ENCODE measurements at places on chromosomes 5 and 9.

DNA sequence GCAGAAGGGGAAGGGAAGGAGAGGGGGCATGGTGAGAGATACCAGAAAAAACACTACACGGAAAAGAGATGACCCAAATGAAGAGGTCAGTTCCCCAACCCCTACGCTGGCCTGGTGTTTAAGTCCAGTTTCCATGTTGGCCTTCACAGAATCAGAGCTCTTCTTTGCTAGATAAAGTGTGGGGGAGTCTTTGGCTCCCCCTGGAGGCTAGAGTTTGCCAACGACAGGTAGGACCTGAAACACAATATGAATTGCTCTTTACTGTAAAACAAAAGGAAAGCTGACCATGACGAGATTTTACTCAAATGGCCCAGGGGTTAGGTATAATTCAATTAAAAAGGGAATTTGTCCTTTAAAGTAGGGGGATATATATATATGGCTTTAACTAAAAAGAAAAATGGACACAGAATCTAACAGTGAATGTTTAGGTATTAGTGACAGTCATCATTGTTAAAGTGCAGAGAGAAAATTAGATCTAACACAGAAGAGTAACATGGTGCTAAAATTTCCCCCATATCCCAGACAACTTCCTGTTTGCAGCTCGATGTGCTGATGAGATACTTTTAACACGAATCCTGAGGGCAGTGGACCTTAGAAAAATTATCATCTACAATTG lies 92.0 kb downstream of the SV2C start:
- no peak for DNase-seq

DNA sequence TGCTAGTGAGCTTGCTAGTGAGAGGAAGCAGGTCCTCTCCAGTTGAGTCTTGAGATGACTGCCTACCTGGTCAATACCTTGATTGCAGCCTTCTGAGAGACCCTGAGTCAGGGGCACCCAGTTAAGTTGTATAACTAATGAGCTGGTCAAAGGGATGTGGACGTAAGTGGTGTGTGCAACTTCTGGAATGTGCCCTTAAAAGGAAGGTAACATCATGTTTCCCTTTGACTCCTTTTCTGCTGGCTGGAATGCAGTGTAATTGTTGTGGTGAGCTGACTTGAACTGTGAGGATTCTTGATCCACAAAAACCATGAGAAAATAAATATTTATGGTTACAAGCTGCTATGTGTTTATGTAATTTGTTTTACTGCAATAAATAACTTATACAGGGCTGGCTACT lies 2.4 kb upstream of the SNX2 start:
- DNase-seq: no peak

DNA sequence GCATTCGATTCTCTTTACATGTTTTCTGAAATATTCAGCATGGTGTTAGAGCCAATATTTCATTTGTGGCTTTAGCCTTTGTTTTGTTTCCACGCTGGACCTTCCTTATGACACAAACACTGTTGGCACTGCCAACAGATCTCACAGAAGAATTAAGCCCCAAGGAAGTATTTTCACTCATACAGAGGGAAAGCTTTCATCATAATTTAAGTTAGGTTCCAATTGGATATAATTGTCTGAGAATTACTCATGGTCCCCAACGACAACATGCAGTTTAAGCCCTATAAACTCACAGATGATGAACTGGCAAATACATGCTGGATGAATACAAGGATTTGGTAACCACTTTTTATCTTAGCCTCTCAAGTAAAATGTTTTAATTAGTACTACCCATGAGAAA lies 259.5 kb downstream of the EBF1 start:
- no peak for DNase-seq

GRCh38 chr5:171483551-171484135 lies 64.2 kb downstream of the FGF18 start:
- DNase-seq: no peak

DNA sequence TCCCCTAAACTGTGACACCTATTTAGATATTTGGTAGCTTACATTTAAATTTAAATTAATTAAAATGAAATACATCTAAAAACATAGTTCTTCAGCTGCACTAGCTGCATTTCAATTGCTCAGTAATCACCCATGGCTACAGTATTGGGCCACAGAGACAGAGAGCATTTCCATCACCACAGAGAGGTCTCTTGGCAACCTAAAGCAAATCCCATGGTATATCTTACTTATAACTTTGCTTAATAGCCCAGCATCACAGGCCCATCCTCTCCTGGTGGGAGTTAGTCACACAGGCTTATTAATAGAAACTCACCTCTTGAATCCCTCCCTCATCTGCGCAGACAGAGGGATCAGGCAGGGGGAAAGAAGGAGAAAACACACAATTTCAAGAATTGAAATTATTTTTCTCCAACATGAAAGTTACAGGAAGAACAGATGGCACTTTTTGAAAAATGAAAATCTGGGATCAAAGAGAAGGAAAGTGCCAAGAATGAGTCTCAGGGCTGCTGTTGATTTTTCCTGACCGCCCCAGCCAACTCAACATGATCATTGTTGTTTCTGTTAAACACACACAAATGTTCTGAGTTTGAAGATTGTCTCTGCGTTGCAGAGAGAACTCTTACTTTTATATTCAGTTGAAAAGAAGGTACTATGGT lies 144.6 kb downstream of the CMYA5 start:
- no peak for DNase-seq

DNA sequence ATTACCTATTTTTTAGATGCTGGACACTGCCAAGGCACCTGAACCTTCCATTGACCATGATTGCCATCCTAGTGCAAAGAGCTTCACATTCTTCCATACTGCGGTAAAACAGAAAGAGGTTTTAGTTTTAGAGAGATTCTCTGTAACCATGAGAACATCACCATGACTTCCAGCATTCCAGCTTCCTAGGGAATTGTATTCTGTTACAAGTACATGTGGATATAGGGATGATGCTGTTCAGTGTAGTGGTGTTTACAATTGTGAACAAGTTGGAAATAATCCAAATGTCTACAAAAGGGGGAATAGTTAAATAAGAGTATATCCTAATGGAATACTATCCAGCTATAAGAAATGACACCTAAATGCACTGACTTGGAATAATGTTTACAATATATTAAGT lies 22.4 kb downstream of the NIPSNAP3B start:
- DNase-seq: no peak

DNA sequence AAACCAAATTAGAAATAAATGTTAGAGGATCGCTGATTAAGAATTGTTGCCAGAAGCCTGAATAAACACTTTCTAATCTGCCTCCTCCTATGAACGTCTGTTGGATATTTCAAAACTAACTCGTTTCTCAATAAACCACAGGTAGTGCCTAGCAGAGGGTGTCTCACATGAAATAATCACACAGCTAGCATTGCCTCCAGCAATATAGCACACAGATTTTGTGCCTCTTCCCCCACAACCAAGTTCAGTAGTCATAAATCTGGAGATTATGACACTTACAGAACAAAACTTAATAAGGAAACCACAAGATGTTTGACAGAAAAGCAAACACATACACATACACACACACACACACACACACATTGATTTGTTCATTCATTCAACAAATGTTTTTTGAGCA lies 173.2 kb upstream of the CDH10 start:
- no peak for DNase-seq

DNA sequence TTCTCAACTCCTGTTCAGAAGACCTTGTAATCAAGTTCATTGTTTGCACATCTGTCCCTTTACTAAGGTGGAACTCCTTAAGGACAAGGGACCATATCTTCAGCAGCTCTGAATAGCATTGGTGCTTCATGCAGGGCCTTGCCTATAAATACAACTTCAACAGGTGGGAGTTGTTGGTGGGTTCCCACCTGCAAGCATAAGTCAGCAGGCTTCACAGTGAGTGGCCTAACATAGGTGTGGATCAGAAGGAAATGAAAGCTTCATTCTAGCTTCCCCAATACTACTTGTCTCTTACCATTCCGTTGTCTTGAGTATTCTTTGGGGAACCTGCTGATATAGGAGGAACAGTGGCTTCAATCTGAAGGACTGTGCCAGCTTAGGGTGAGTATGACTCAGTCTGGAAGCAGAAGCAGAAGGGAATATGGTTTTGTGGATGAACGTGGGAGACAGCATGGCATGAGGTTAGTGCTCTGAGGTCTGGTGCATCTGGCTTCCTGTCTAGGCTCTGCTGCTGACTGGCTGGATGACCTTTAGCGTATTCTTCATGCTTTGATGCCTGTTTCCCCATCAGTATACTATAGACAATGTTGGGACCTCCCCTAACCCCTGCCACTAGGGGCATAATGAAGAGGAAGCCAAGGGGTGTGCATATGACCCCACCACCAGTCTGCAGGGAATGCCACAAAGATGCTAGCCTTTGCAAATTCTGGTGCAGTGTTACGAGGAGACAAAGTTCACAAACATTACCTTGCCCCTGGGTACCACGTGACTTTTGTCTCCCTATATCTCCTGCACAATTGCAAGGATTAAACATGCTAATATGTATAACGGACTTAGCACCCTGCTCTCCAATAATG lies 192.3 kb downstream of the PALM2AKAP2 start:
- DNase-seq: no peak

DNA sequence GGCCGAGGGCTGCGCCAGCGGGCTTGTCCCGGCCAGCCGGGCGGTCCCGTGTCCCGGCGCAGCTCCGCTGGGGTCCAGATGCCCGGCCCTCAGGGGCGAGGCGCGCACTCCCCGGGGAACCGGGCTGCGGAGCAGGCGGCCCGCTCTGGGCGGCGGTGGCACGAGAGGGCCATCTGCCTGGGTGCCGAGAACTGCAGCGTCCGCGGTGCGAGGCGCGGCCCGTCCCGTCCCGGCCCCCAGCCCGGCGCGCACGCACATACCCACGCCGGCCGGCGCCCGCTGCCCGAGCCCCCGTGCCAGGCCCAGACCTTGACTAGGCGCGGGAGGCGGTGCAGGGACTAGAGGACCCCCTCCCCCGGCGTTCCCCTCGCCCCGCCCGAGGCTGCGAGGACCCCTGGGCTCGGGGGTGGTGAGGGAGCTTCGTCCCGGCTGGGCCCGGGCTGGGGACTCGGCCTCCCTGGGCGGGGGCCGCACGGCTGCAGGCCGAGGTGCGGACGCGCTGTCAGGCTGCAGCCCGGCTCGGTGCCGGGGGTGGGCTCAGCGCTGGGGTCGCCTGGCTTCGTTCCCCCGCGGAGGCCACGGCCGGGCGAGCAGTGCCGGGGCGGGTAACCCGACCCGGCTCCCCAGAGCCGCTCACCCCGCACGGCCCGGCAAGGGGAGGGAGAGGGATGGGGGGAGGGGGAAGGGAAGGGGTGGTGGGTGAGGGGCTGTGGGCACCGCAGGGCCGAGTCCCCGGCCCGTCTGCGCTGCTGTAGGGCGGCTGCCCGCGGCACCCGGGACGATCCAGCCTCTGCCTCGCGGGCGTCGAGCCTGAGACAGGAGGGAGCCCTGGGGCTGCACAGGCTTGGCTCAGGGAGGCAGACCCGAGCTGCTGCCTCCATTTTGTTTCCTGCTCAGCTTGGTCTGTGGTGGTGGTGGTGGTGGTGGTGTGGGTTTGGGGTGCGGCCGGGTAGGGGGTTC lies 1.2 kb upstream of the NSD1 start:
- DNase-seq: peak; percentile 18

DNA sequence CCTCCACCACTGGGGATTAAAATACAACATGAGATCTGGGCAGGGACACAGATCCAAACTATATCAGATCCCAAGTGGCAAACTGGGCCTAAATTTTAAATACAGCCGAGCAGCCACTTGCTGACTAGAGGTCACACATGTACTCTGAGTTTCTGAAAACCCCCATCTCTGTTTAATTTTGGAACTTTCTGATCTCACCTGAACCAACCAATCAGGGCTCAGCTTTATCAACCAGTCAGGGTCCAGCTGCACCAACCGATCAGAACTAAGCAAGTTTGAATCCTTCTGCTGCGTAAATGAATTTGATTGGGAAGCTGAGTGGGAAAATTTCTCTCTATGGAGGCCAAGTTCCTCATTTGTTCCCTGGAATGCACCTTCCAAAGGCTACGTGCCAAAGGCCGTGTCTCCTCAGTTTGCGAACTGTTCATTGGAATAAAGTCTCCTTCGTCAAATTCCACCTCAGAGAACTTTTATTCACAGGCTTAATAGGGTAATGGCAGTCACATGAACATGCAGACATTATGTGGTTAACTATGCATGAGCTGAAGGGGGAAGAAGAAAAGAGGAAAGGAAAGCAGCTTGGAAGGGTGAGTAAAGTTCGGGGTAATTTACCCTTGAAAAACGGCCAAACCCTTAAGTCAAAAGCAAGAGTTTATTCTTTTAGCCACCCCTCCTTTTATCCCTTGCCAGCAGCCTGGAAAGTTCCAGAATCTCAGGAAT lies 3.7 kb downstream of the CD180 start:
- DNase-seq: no peak

DNA sequence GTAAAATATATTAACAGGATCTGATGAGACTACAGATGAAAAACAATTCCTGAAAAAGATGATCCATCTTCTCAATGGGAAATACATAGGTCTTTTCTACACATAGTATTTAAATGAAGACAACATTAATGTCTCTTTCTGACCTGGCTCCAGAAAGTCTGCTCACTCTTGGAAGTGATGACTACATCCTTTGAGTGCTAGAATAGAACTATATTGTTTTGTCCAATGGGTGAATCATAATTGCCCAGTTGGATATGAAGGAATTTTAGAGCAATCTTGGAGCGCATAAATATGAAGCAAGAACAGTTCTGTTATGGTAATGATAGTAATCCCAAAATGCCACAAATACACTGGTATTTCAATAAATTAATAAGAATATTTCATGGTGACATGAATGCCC lies 322.1 kb downstream of the DEPDC1B start:
- DNase-seq: no peak

- DNase-seq: no peak
Observed at GRCh38 chr5:87002485-87002884, 265.2 kb upstream of the RASA1 start.

DNA sequence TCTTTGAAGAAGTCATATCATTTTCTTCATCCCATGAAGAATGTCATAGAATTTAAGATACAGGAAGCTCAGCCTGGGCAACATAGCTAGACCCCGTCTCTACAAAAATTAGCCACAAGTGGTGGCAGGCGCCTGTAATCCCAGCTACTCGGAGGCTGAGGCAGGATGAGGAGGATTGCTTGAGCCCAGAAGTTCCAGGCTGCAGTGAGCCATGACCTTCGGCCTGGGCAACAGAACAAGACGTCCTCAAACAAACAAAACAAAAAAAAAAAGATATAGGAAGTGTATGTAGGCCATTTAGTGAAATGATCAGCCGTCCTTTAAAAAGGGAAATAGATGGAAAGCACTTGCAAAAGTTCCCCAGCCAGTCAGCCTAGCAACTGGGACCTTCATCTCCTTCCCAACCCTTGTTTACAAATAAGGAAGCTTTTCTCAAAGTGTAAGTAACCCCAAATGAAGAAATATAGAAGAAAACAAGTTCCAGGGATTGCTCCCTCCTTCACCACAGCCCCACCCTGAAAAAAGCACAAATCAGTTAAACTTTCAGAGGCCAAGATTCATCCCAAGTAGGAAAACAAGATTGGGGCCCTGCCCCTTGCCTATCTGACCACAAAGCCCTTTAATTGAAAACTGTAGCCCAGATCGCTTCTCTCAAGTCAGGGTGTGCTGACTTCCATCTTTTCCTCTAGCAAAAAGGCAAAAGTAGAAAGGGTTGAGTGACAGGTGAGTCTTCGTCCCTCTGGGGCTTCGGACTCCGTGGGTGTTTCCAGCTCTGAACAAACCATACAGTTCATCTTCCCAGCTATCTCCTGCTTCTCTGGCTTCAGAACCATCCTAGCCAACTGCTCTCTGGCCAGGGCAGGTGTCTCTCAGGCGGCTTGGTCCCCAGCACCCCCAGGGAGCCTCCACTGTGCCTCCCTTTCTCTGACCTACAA lies 1.2 kb downstream of the SLC31A2 start:
- no peak for DNase-seq
